Cortex of kidney (tissue), 1 donor: ENCODE measurements at places on chromosomes 3 and 15.

DNA sequence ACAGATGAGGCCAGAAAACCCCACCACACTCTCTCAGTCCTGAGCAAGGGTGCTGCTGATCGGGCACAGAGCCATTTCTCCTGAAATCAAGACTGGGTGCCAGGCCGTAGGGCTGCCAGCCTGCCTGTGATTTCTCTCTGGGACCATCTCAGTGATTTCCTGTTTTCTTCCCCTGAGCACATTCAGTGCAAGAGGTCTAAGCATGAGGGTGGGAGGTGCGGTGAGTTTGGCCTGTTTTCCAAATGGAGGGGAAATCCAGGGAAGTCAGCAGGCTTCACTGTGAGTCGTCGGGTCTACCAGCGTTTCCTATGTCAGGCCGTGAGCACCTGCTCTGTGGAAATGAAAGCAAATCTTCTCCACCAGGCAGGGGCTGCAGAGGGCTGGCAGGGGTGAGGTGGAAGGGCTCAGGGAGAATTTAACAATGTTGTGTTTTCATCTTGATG is 82.3 kb downstream of the ST6GAL1 start:
- no peak for DNase-seq

- no peak for DNase-seq
These were observed 101.6 kb downstream of the GREM1 start for GRCh38 chr15:32819448-32819847.

- DNase-seq: no peak
These were observed 174.9 kb upstream of the SEMA6D start for GRCh38 chr15:47542312-47542989.

DNA sequence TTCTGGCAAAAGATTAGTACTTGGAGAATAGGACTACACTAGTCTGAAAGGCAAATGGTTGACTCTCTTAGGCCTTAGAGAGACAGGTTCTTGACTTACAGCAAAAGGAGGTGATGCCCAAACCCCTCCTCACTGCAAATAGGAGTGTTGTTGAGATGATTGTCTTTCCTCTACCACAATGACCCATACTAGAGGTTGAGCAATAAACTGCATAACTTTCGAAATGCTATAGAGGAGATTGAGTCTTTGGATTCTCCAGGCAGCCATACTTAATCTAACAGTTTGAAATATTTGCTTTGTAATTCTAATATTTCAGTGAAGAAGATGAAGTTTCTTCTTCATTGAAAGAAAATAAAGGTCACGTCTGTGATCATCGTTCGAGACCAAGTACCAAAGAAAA is 498.5 kb upstream of the GBE1 start:
- DNase-seq: no peak

DNA sequence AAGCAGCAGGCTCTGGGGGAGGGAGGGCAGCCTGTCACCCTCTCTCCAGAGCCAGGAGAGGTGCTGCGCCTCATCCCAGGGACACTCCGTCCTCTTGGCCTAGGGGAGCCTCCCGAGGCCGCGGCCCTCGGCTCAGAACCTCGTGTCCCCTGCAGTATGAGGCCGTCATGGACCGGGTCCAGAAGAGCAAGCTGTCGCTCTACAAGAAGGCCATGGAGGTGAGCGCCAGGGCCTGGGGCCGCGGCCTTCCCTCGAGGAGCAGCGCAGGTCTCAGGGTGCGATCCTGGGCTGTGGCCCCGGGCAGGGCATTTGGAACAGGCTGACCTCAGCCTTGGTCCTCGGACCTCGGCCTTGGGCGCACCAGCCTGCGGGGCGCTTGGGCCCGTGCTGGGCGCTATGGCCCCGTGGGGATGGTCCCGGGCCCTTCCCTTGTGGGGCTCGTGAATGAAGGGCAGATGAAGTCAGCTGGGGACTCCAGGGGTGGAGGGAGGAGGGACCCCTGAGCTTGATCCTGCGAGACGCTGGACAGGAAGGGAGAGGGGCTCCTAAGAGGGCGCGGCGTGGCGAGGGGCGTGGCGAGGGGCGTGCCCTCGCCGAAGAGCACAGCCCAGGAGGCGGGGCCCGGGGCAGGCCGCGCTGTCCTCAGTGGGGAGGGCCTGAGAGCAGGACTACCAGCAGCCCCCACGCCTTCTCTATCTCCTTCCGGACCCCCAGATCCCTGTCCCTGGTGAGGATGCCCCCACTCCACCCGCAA is 32.9 kb downstream of the PSTPIP1 start:
- no peak for DNase-seq

DNA sequence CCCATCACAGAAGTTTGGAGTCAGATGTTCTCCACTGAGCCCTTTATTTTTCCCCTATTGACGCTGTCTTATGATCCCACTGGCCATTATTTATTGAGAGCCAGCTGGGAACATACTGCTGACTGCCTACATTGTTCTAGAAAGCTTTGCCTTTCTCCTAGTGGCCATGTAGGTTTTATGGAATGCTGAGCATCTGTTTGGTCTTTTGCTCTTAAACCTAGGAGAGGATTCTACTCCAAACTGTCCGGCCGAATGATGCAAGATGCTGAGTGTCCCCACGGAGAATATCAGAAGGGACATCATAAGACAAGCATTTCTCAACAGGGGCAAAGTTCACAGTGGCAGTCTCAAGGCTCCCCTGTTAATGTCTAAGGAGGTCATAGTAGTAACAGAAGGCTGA is 171.4 kb downstream of the ARRDC4 start:
- no peak for DNase-seq

- no peak for DNase-seq
These were observed 42.2 kb downstream of the AKAP13 start for GRCh38 chr15:85422607-85423006.

- no peak for DNase-seq
These were observed 45.7 kb upstream of the ADGRG7 start for GRCh38 chr3:100563652-100564211.

DNA sequence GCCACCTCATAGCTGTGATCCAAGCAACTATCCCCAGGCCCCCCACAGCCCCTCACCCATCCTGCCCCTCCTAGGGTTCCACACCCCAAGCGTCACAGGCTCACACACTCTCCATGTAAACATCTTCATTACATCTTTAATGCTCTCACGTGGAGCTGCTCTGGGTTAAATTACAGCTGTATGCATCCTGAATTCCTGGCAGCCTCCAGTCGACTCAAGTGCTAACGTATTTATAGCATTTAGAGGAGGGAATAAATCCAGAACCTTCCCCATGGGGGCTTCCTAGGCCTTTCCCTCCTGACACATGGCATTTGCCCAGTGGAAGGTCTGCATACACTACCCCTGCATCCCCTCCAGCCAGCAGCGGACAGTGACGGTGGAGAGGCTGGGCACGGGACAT is 9.6 kb downstream of the C3orf18 start:
- DNase-seq: no peak
